Pons (tissue), 1 donor: ENCODE measurements at places on chromosomes 12 and 14.
A peak's percentile ranks its signal among the peaks of the same experiment; 100 is the strongest.

DNA sequence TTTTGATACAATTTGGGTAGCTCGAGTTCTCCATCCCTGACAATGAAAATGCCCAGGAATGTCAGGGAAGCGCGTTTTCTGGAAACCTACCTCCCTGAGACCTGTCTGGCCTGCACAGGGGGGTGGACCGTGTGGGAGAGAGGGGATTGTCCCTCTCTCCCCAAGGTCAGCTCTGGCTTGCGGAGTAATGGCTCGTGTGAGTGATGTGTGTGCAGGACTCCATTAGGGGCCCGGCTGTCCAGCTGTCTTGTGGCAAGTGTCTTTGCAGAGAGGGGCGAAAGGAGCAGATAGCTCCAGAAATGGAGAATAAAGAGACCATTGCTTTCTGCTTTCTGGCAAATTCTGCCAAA is 215.3 kb downstream of the CHST11 start:
- DNase-seq, result no peak

DNA sequence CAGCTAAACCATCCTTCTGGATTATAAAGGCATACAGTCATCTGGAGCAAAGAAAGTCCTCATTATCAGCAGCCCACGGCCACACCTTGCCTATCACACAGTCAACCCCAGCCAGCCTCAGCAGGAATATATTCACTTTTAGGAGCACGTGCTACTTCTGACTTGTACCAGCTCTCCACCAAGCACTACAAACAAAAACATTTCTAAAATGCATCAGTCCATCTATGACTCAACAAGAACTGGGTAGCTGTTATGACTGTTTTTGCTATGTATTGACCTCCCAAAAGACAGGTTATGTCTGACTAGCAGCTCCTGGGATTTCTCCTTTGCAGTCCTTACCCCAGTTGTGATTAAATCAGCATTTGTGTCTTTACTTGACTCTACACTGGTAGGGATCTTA is 31.2 kb downstream of the NUAK1 start:
- DNase-seq, result no peak

DNA sequence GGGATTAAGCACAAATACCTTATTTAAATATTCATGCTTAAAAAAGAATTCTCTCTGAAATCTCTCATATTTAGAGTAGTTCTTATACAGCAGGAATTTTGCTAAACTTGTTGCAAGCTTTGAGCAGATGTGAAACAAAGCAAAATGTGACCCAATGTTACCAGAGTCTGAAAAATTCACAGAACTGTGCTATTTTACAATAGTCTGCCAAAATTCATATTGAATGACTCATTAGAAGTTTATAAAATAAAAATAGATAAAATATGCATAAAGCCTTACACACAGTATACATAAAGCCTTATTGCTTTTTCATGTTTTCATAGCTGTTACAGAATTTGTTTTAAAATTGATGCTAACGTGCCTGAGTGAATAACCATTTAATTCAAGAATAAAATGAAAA is 17.8 kb upstream of the RHOJ start:
- DNase-seq, result no peak

DNA sequence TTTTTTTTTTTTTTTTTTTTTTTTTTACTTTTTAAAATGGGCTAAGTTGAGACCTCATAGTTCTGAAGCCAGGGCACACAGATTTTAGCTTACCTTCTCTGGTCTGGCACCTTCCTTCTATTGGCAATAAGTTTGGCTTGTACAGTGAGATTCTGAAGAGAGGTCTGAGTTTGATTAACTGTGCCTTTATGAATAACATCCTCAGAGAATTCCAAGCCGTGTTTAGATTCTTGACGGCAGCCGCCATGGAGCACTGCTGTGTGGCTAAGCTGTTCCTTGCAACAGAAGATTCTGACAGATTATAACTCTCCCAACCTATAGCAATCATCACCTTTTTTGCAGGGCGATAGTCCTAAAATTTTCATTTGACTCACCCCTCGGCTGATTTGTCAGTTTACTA is 354.9 kb upstream of the FAR2 start:
- DNase-seq, result no peak

GRCh38 chr14:43789458-43789857 is 717.6 kb downstream of the FSCB start:
- no peak for DNase-seq

DNA sequence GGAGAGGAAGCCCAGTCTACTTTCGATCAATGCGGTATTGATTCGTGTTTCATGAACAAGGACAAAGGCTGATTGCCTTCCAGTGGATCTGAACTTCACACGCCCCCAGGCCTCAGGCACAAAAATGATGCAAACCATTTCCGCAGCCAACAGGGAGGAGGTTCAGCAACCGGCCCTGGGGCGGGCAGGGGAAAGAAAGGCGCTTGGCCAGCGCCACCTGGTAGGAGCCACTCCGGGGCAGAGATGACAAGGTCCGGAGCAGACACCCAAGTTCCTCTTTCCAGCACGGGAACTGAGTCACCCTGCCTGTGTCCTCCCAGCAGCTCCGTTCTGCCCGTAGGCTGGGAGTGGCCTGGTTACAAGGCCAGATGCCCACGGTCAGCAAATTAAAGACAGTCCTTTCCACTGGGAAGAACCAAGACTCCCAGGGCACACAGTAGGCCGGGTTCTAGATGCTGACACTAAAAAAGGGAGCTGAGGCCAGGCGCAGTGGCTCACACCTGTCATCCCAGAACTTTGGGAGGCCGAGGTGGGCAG is 136.3 kb downstream of the SCARB1 start:
- DNase-seq, result peak; percentile 71

DNA sequence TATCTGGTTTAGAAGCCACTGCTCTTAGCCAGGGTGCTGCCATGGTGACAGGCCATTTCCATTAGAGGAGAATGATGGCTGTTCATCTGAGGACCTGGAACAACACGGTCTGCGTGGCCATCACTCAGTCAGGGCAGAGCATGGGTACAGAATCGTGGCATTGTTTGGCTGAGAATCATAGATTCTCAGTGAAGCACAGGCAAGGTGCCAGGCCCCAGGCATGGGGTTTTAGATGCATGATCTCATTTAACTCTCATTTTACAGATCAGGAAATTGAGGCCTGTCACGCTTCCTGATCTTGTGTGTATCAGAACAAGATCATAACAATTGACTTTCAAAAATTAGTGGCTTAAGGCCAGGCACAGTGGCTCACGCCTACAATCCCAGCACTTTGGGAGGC is 26.8 kb upstream of the IRF2BPL start:
- no peak for DNase-seq

DNA sequence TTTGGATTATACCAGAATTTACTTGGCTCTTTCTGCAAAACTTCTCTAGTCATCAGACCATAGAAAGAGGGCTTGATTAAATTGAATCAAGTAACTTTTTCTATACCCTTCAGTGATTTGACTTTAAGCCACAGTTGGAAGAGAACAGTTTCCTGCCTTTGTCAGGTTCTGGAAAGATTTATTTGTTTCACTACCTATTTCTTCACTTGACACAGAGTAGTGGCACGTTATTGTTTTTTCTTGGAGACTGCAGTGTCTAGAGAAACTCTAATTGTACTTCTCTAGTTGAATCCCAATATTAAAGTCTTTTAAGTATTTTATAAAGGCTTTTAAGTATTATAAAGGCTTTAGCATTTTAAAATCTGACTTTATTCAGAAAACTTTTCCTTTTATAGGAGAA is 138.1 kb downstream of the TMEM117 start:
- no peak for DNase-seq

- no peak for DNase-seq
Measured at GRCh38 chr14:21882226-21882625, 208.6 kb upstream of the OR4E1 start.

DNA sequence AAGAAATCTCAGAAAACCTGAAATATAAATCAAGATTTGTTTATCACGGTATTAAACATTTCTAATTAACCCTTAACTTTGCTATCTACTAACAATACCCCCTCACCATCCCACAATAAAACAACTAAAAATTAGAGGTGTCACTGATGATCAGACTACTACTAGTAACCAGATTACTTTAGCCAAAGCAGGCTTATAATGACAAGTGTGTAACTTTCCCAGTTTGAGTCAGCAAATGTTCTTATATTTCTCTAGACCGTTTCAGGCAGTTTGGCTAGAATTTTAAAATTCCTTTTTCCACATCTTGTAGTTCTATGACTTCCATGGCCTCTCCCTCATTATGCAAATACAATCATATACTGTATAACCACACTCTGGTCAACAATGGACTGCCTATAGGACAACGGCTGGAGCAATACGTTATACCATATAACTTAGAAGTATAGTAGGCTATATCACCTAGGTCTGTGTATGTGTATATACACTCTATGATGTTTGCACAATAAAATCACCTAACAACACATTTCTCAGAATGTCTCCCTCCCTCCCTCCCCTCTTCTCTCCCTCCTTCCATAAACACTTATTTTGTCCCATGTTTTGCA is 102.1 kb downstream of the DENND5B start:
- DNase-seq, result no peak

DNA sequence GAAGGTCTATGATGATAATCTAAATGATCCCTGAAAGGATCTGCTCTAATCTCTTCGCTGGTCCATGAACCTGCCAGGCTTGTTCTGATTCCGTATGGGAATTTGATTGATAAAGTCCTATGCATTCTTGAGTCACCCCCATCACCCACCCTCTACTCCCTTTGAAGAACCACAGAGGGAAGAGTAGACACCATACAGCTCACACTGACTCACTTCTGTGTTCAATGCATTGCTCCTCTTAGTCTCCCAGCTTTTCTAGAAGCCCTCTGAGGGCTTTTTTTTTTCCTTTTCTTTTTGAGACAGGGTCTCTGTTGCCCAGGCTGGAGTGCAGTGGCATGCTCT is 18.5 kb upstream of the GPRC5A start:
- DNase-seq, result no peak

GRCh38 chr14:72839753-72840607 is 53.9 kb downstream of the DPF3 start:
- DNase-seq, result no peak

- no peak for DNase-seq
Measured at GRCh38 chr14:67529947-67530935, 2.8 kb upstream of the PLEKHH1 start.

GRCh38 chr12:34605510-34605887 is 583.2 kb downstream of the ALG10 start:
- no peak for DNase-seq

- no peak for DNase-seq
Measured at GRCh38 chr14:34211732-34212131, 250.3 kb downstream of the SPTSSA start.

- DNase-seq, result peak; percentile 6
Measured at GRCh38 chr14:21399311-21399870, 15.6 kb upstream of the SUPT16H start.

DNA sequence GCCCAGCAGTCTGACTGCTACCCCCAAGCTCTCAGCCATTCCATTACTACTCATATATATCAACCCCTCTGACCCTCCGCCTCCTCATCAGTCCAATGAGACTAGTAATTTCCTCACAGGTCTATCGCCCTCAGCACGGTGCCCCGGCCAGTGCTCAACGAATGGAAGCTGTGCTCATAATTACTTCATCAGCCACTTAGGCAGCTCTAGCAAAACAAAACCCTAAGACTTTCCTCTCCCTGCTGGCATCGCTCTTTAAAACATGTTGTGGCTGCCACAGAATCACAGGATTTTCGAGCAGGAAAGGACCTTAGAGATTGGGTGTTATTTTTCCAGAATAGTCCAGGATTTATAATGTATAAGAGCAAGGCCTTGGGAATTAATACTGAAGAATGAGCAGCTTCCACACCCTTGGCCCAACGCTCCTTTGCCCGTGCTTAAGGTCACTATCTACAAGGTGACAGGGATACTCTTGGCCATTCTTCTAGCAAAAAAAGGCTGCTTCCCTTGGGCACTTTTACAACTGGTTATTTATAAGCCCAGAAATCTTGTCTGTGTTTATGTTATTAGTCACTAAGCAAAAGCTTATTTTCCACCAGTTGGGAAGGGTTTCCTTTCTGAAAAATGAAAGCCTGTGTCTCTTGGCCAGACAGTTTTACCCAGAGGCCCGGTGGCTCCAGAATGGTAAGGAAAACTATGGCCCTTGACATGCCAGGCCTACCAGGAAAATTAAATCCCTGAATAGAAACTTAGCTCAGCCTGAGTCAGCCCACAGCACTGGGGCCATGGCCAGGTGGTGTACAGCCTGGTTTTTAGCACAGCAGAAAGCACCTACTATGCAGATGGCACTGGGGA is 47.9 kb downstream of the NUAK1 start:
- no peak for DNase-seq

DNA sequence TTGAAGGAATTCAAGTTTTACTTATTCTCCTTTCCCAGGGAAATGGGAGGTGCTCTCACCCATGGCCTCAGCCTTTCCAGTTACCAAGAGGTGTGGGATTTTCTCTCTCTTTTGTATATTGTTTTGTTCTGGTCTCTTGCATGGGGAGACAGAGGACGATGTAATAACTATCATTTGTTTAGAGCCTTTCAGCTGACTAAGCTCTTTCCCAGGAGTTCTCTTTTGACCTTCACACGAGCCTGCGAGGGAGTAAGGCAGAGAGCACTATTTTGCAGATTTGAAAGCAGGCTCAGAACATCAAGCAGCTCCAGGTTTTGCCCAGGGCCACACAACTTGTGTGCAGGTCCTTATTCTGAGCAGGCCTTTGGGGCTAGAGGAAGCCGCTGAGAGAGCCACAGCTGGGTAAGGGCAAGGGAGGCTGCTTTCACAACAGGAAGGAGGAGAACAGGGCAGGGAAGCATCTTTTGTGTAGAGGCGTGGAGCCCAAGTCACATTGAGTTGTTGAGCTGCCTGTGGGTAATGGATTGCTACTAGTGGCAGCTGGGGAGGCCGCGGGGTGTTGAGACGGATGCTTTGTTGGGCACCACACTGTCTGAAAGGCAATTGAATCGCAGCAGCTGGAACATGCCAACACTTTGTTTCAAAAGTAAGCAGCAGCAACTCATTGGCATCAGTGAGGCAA is 116.2 kb downstream of the PRMT8 start:
- DNase-seq, result no peak

- DNase-seq, result no peak
Measured at GRCh38 chr12:92733661-92734060, 30.9 kb downstream of the PLEKHG7 start.
